ENCODE measurements at places on chromosomes 7 and 10.
A peak's percentile ranks its signal among the peaks of the same experiment; 100 is the strongest.

- no peak for DNase-seq
Observed at GRCh38 chr7:35714862-35715261, 19.9 kb upstream of the HERPUD2 start.

GRCh38 chr7:94912085-94912484, 4.7 kb downstream of the PPP1R9A start:
- no peak for DNase-seq

DNA sequence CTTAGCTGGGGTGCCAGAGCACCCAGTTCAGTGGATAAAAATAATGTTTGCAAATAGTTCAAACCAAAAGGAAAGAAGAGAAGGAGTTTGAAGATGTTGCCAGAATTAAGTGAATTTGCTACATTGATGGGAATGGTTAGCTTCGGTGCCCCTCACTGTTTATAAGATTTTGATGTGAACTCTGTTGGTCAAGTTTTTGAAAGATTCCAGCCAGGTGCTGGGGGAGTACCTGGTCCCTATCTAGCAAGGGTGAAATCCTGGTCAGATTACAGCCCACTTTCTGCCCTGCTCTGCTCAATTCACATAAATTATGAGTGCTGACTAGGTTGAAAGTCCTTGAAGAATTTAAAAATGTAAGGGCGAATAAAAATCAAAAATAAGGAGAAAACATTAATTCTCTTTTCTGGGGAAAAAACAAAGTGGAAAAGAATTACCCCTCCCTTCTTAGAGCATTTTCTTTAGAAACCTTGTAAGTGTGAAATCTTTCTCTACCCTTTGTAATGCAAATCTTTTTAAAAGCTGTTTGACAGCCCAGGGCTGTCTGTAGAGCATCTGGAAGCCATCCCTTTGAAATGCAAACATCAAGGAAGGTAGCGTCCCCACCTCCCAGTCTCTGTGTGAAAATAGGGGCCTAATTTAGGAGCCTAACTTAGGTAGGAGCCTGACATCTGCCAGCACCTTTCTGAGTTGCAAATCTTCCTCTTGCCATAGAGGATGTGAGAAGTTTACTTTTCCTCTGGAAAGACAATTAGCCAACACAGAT, 1.4 kb upstream of the GIMAP5 start:
- DNase-seq: no peak

- DNase-seq: no peak
Observed at GRCh38 chr7:22672846-22673680, 53.9 kb upstream of the IL6 start.

GRCh38 chr7:132141109-132141508, 435.2 kb downstream of the PLXNA4 start:
- no peak for DNase-seq

DNA sequence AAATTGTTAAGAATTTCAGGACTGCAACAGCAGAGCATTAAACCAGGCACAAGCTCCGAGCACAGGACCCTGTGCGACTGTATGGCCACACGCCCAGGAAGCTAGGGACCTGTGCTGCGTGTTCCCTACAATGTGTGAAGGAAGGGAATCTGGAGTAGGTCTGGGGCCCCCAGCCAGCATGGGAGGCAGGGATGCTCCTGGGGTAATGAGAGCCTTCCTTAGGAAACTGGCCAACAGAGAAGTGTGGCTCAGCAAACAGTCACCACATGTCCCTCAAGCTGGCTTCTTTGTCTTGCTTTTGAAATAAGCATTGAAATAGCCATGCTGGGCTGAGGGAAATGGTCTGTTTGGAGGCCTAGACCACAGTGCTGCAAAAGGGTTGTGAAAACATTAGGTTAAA, 8.2 kb downstream of the BLNK start:
- DNase-seq: no peak

DNA sequence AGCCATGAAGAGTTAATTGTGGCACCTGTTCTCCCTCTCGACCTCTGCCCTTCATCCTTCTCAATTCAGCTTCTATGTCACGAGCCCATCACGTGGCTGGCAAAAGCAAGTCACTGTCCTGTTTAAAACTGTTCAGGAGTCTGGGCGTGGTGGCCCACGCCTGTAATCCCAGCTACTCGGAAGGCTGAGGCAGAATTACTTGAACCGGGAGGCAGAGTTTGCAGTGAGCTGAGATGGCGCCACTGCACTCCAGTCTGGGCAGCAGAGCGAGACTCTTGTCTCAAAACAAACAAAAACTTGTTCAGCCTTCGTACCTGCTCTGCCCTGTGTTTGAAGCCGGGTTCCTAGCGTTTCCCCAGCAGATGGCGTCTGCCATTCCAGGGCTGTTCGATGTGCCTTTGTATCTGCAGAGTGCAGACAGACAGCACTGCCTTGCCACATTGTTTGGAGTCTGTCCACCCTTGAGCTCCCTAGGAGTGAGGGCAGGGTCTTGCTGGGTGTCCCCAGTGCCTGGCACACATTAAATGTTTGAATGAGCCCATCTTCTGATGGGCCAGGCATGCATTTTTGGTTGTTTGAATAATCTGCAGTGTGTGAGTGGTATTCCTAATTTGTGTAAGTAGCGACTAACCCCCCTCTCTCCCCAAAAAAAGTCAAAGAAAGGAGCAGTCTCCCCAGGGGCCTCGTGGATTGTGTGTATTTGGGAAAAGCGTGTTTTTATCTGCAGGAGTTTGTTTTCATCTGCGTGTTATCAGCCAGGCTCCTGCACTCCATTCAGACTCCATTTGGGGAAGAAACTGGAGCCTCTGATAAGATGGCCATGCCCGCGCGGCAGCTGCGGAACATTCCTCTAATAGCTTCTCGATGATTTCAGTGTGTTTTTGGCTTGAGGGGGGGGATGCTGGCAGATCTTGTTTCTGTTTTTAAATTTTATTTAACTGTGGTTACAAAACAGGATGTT, 61.2 kb downstream of the DNAJB6 start:
- DNase-seq: no peak

DNA sequence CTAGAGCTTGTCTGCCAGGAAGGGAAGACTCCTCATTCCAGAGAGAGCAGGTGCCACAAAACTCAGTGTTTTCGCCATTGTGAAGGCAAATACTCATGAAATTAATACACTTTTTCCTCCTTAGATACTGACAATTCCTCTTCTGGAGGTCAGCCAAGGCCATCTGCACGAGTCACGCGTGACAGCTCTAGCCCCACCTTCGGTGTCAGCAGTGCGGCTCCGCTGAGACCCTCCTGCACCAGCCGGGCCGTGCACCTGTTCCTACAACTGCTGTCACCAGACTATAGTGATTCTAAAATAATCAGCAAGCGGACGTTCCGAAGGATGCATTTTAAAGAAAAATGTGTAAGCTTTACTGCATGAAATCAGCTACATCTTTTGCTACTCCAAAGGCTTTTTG, 127.7 kb downstream of the DIP2C start:
- DNase-seq: no peak

GRCh38 chr7:149459540-149460452, 1.1 kb downstream of the ZNF777 start:
- no peak for DNase-seq

GRCh38 chr7:93258661-93259060, 26.5 kb downstream of the VPS50 start:
- no peak for DNase-seq

GRCh38 chr7:129824291-129825208, 128.2 kb downstream of the UBE2H start:
- peak; percentile 8 for DNase-seq

- DNase-seq: no peak
Observed at GRCh38 chr10:61701706-61702105, 39.0 kb downstream of the CABCOCO1 start.

DNA sequence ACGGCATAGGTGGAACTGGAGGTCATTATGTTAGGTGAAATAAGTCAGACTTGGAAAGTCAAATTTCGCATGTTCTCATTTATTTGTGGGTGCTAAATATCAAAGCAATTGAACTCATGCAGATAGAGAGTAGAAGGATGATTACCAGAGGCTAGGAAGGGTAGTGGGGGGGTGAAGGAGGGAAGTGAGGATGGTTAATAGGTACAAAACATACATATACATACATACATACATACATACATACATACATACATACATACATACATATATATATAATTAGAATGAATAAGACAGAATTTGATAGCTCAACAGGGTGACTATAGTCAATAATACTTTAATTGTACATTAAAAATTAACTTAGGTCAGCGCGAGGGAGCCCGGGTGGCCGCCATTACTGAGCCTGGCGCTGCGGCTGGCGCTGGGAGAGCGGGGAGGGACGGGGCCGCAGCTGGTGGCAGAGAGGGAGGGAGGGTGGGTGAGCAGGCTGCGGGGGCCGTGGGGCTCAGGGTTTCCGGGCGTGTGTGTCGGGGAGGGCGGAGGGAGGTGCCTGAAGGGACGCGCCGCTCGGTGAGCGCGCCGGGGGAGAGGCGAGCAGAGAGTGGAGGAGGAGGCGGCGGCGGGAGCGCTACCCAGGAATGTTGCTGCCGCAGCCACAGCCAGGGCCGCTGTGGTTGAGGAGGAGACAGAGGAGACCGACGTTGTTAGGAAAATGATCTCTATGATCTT, 85.8 kb upstream of the EGFR start:
- no peak for DNase-seq

- DNase-seq: no peak
Observed at GRCh38 chr7:33959676-33960075, 54.3 kb downstream of the BMPER start.

DNA sequence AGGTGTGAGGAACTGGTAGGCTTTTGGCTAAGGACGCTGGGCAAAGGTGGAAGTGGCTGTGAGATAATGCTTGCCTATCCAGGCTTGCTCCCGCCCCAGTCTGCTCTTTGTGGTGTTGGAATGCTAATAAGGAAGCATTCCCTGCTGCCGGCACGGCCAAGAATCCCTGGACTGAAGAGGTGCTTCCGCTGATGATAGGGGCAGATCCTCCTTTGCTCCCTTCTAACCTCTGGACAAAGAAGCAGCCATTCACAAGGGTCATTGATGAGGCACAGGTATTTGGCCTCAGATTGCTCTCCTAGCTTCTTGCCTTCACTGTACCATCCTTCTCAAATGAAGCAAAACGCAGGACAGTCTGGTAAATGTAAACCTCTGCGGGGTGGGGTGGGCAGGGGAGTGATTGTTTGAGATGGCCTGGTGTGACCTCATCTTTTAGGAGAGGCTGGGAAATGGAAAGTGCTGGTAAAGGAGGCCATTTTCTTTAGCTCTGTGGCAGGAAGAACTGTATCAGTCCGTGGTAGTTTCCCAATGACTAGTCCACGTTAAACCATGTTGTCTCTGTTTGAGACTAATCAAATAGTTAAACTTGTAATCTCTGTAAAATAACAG, 1.7 kb downstream of the PGAM1 start:
- DNase-seq: no peak

DNA sequence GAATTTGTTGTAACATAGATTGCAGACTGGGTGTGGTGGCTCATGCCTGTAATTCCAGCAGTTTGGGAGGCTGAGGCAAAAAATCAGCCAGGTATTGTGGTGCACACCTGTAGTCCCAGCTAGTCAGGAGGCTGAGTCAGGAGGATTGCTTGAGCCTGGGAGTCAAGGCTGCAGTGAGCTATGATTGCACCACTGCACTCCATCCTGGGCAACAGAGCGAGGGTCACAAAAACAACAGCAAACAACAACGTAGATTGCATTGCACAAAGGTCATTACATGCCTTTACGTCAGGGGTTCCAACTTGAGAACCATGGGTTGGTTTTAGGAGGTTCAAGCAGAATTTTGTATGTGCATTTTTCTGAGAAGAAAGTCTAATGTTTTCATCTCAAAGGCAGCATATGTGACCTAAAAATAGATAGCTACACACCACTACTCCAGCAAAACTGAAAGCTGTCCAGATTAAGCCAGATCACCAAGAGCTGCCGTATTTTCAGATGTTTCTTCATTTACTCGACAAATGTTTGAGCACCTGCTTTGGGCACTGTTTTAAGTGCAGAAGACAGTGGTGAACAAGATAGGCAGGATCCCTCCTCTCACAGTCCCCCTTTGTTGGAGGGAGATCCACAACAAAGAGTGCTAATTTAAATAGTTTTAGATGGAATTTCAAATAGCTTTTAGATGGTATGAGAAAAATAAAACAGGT, 28.3 kb upstream of the CYP26C1 start:
- DNase-seq: no peak

DNA sequence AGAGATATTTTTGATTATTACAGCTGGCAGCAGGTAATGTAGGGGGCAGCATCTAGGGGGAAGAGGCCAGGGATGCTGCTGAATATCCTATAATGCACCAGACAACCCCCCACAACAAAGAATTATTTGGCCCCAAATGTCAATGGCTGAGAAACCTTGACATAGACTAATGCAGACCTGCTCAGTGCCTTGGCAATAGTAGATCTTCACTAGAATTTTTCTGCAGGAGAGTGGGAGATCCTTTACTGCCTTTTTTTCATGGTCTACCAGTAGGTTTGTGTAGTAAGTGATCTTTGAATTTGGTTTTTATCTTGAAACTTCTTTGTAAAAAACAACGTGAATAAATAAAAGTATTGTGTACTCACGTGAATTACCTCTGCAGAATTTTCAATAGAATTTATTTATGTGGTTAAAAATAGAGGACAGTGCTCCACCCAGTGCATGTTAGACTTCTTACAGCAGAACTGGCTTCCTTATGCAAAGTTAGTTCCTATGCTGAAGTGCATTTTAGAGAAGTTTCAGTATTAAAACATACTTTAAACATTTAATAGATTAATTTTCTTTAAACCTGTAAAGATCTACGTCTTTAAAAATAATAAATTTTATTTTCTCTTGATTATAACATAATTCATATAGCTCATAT, 199.6 kb upstream of the HDAC9 start:
- no peak for DNase-seq

- DNase-seq: no peak
Observed at GRCh38 chr10:23081221-23081750, 14.1 kb upstream of the MSRB2 start.

- DNase-seq: no peak
Observed at GRCh38 chr7:84195295-84196060, 889 bp upstream of the SEMA3A start.

DNA sequence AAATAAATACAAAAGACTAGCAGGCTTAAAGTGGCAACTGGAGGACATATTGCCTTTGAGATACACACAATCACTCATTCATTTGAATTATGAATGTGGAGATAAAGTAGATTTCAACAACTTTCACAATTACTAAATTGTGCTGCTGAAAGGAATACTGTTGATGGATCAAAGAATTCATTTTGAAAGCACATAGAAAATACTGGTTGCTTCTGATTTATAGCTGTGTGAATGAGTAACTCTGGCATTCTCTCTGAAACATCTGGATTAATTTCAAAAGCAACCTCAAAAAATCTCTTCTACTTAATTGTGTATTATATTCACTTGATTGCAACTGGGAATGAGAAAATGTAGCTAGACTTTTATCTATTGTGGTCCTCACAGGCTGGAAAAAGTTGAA, 397.6 kb downstream of the THSD7A start:
- DNase-seq: no peak

GRCh38 chr10:27833792-27834191, 88.2 kb upstream of the MKX start:
- no peak for DNase-seq

DNA sequence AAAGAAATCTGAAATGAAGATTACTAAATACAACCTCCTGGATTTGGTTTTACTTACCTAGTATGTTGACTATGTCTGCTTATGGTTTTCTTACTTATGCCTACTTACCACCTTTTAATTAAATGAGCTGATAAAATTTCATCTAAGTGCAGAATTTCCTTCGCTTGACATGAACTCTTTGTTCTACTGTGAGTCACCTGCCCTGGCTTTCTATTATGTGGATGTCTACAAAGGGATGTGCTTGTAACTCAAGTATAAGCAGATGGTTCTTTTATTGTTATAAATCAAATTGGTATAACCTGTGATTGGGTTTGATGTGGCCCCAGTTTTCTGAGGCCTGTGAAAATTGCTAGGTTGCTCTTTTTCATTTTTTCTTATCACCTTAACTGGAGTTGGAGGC, 389.1 kb upstream of the ANKRD30A start:
- no peak for DNase-seq

Measured in activated T-helper 1 cell treated with Interleukin-2 at 50 U/mL for 16 hours (primary cell).